ENCODE measurements at places on chromosomes 4 and X.
A peak's percentile ranks its signal among the peaks of the same experiment; 100 is the strongest.

DNA sequence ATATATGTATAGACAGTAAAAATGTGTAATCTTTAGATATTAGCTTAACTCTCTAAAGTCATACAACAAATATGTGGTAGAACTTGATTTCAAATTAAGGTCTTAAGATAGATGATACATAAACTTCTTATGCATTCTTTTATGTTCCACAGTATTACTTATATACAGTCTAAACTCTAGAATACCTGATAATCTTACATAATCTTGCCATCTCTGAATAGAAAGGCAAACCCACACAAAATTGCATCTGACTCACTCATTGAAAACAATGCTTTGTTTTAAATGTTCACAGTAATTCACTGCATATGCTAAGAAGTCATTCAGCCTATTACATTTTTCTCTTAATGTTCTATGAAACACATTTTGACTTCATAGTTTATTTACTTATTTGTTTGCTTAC is 10.1 kb downstream of the SULT1B1 start:
- DNase-seq, result no peak

DNA sequence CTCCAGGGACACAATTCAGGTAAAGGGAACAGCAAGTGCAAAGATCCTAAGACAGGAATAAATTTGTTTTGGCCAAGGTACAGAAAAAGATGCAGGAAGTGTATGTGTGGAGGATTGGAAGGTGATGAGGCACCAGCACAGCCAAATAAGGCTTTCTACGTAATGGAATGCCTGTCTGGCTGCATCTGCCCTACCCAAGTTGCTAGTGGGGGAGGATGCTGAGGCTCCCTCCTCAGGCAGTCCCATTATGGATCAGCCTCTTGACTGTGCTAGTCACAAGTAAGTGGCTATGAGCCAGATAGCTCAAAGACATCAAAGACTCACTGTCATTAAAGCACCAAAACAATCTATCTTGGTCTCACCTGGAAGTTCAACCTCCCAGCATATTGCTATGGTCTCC is 300.9 kb upstream of the FAT4 start:
- no peak for DNase-seq

DNA sequence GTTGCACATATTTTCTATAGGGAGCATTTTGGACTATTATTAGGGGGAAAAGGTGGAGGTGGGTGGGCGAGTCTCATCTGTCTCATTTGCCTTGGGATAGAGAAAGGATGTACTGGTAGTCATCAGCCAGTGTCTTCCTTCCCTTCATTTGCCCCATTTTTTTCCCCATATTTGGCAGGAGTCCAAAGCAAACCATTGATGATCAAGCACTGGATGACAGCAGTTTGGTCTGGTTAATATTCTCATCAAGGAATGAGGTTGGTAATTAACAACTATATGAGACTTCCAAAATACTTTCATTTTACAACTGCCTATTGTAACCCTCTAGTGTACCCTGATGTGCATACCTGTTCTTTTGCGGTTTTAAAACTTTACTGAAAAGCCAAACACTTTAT is 22.6 kb upstream of the IGFBP7 start:
- no peak for DNase-seq

- DNase-seq, result no peak
Measured at GRCh38 chr4:185424905-185425646, 688 bp downstream of the UFSP2 start.

DNA sequence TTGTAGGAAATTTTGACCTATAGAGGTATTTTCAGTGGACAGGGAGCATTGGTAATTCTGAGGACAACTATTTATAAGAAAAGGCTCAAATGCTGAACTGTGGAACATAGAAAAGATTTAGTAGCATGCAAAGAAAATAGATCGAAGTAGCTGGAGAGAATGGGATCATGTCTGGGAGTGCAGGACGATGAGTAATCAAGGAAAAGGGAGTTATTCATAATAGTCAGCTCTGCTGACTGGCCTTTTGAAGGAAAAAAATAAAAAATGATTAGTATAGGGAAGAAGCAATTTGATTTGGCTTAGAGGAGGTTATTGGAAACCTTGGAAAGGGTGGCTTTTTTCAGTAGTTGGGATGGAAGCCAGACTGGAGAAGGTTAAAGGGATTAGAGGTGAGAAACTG is 22.9 kb upstream of the ANK2 start:
- no peak for DNase-seq

DNA sequence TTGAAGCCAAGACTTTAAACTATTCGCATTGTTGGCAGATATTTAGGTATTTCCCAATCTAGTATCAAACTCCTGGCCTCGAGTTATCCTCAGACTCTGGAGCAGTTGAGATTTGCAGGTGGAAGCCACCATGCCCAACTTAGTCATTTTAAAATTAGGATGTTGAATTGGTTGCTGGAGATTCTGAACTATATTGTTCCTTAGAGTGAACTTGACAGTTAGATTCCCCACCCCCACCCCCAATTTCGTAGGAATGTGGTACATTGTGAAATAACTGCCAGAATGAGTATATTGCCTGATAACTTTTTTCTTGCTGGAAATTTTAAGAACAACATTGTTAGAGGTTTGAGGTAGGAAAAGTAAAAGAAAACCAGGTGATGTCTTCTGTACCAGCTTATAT is 2.3 kb downstream of the NOCT start:
- no peak for DNase-seq

DNA sequence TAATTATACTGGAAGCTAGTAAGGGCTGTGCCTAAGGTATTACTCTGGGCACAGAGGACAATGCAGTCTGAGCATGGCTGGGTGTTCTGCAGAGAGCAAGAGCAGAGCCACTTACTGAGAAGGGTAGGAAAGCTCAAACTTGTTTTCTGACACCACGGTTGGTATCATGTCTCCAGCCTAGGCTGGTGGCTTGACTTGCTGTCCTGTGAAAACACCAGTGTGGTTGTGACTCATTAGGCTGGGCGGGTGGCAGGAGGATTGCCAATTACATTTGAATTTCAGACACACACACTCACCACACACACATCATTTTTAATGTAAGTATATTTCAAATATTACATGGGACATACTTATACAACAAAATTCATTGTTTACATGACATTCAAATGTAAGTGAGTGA is 19.7 kb upstream of the MTM1 start:
- no peak for DNase-seq

DNA sequence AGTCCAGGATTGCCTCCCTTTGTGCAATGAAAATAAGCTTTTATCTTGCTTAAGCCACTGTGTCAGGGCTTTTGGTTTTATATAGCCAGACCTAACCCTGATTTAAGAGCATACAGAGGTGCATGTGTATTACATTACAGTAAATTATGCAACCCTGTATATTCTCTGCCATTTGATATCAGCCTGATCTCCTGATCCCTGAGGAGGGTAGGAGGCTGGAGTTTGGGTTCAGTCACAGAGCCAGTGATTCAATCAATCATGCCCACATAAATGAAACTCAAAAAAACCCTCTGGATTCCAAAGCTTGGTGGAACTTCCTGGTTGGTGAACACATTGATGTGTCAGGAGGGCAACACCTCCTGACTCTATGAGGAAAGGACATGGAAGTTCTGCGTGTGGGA is 7.3 kb upstream of the KLHL8 start:
- no peak for DNase-seq

DNA sequence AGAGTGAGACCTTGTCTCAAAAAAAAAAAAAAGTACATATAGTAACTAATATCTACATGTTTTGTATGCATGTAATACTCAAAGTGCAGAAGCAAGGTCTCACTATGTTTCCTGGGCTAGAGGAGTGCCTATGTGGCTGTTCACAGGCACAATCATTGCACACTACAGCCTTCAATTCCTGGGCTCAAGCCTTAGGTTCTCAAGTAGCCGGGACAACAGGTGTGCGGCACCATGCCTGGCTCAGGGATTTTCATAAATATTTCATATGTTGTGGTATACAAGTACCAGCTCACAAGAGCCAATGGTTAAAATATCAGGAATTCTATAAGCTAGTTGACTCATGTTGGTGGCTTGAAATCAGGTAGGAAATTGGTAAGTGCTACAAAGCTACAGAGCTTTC is 94.8 kb downstream of the LARP7 start:
- no peak for DNase-seq

DNA sequence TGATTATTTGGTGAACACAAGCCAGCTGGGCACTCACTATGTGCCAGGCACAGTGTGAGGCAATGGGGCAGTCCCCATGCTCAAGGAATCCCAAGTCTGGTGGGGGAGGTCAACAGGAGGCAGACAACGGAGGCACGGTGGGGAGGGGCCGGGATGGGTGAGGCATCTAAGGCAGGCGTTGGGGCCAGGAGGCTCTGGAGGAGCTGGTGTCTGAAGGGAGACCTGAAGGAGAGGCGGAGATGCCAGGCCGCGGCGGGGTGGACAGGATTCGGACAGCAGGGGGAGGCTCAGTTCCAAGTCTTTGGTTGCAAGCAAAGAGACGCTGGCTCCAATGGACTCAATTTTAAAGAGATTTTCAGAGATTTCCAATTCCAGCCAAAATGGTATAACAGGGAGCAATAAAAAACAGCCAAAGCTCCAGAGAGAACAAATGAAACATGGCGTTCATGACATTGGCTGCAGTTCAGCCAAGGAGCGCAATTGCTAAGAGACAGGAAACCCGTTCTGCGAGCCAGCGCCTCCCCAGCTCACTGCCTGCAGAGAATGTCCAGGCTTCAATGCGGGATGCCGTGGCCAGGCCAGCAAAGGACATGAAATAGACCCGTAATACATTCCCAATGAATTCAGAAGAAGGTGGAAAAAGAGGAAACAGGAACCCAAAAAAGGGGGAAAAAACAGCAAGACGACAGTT is 105.2 kb upstream of the LRPAP1 start:
- DNase-seq, result no peak

DNA sequence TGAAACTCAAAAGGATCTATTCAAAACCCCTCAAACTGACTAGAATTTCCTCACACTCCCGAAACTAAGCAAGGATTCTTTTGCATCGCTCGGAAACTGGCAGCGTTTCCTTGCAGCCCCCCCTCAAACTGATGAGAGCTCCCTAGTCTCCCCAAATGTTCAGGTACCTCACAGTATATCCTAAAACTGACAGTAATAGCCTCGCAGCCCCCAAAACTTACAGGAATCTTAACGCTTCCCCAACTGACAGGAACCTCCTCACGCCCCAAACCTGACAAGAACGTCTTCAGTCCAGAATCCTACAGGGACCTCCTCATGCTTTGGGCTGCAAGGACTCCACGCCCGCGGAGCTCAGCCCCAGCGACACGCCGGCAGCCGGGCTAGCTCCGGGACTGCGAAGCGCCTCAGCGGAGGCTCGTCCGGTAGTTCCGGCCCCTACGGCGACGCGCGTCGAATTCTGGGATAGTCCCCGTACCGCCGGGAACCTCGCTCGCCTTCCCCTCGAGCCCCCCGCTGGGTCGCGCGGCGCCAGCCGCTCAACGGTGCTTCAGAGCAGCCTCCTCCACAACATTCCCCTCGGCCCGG is 640 bp downstream of the PHF8 start:
- DNase-seq, result peak; percentile 12

- no peak for DNase-seq
Measured at GRCh38 chrX:10971176-10971575, 140.0 kb upstream of the HCCS start.

DNA sequence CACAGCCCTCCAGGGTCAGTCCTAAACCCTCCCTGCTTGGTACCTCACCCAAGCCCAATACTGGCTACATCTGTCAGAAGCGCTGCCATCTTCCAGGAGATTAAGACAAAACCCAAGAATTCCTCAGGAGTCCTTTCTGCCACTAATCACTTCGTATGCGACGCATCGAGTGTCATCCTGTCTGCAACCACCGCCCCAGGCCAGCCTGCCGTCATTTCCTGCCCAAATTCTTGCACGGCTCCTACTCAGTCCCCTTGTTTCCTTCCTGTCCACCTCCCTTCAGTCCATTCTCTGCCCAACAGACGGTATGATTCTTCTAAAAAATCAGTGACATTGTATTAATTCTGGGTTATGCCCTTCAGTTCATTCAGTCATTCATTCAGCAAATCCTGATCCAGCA is 113.6 kb downstream of the NFKB1 start:
- DNase-seq, result no peak

DNA sequence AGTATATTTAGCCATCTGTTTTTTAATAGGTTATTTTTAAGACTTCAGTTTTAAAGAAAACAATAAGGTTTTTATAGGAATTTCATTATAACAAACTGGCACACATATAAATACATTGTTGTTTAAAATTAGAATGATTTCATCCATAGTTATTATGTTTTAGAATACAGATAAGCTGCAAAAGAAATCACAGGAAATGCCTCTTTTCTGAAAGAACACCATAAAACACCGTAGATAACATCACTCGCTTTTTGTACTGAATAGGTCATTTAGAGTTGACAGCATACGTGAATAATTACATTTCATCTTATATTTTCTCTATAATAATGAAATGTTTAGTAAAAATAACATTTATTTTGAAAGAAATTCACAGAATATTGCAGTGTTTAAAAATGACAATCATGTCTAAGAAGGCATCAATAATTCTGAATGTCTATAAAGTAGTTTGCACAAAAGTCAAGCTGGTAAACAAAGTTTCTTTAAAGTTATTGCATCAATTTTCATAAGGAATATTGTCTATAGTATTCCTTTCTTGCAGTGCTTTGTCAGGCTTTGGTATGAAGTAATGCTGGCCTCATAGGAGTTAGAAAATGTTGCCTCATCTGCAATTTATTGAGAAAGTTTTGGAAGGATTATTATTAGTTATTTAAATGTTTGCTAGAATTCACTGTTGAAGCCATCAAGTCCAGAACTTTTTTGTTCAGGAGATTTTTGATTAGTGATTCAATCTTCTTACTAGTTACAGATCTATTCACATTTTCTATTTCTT is 17.9 kb upstream of the VEGFC start:
- DNase-seq, result no peak

DNA sequence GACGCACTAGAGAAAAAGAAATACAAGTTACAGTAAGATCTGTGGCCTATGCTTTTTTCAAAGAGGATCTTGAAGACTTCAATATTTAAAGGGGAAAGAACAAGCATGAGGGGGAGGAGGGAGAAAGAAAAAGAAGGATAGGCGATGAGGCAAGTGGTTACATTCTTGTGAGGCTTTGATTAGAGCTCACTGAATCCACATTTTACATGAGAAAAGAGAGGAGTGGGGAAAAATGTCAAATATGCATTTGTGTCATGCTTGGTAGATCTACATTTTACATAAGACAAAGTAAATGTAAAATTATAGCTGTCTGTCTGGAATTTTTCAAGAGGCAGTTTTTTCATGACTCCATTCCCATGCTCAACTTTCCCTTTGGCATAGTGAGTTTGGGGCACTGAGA is 965.9 kb downstream of the FSTL5 start:
- no peak for DNase-seq

DNA sequence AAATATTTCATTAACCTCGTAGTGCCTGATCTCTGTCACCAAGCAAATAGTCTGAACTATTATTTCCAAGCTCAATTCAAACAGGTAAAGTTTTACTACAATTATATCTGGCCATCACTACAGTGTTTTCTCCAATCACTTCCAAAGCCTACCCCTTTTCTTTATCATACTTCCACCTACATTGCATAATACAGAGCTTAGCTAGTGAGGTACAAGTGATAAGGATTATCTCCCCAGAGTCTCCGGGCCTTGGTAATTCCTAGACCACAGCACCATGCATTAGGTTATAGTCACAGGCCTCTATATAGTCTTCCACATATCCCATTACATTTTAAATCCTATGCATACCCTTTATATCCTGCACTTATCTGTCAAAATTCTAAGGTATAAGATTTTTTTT is 154.2 kb downstream of the SNCA start:
- DNase-seq, result no peak

- no peak for DNase-seq
Measured at GRCh38 chr4:13162886-13163285, 321.3 kb downstream of the RAB28 start.

Data from T-helper 22 cell (primary cell).